ENCODE measurements at places on chromosomes 1 and 21.
A peak's percentile ranks its signal among the peaks of the same experiment; 100 is the strongest.

- no peak for DNase-seq
Measured at GRCh38 chr1:169933984-169934725, 40.5 kb upstream of the SCYL3 start.

- DNase-seq, result no peak
Measured at GRCh38 chr1:54894271-54894670, 7.3 kb upstream of the DHCR24 start.

GRCh38 chr1:153698020-153698922 is 19.8 kb downstream of the NPR1 start:
- no peak for DNase-seq

- DNase-seq, result no peak
Measured at GRCh38 chr1:89673251-89673650, 40.3 kb downstream of the LRRC8C start.

DNA sequence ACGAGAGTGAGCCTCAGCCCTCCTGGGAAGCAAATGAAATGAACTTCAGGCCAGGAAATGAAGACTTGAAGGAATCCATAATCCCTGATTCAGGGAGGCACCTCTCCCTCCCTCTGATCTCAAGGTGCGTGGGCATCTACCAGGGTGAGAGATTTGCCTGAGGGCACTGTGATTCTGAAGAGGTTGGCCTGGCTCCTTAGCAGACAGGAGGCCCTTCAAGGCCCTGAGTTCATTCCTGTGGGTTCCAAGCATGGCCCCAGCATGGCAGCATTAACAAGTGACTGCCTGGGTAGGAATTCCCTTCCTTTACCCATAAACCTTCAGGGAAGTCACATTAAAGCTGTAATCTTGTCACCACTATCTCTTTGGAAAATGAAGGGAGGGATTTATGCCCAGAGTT is 29.8 kb upstream of the IFNGR2 start:
- DNase-seq, result no peak

GRCh38 chr21:42017022-42017421 is 6.9 kb upstream of the ZBTB21 start:
- no peak for DNase-seq

DNA sequence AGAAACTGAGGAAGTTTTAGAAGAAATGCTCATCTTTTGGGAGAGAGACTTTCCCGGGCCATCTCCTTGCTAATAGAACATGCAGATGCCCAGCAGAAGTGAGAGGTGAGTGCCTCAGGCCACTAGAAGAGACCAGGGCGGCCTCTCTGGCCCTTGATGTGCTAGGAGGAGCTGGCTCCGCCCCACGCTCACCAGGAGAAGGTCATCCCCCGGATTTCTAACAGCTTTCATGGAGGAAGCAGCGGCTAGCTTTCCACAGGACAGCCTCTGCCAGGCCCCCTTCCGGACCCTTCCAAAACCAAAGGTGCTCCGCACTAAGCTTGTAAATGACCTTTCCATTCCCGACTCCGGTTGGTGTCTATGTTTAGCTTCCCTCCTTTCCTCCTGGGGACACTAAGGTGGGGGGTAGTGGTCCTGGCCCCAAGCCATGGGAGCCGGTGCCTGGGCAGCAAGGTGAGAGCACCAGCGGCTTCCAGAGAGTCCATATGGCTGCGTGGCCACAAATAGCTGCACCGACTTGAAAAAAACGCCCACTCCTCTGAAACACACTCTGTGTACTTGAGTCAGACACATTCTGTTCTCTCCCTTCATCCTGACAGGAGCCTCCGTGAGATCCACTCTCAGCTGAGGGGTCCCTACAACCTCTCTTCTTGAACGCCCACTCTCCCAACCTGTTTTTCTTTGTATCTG is 249.9 kb downstream of the TNR start:
- DNase-seq, result no peak

DNA sequence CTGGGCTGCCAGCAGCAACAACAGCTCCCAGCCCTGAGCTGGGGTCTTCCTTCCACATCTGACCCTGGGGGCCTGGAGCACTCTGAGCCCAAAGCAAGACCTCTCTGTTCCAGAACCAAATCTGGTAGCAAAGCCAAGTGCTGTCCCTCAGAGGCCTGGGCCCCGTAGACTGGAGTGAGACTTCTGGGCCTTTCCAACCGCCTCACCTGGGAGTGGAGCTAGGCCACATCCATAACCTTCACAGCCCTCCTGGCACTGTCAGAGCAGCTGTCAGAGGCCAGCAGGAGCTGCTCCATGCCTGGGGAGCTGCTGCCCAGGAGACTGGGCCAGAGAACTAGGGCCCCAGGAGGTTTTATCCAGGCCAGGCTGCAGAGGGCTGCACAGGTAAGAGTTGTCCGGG is 15.4 kb upstream of the SLC5A9 start:
- DNase-seq, result no peak

DNA sequence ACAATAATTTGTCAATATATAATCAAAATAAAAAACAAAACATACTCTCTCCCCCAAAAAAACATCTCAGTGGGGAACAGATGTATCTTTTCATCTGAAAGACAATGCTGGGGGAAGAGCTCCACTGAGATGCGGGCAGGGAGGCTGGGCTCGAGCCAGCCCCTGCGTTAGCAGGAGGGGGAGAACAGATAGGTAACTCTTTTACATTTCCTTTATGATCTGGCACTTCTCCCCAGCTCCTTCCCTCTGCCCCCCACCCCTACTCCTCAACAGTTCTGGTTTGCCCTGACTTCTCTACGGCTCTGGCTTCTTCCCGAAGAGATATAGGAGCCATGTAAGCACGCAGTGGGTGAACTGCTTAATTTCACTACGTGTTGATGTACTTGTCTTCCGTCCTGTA is 12.4 kb downstream of the LEPR start:
- no peak for DNase-seq

DNA sequence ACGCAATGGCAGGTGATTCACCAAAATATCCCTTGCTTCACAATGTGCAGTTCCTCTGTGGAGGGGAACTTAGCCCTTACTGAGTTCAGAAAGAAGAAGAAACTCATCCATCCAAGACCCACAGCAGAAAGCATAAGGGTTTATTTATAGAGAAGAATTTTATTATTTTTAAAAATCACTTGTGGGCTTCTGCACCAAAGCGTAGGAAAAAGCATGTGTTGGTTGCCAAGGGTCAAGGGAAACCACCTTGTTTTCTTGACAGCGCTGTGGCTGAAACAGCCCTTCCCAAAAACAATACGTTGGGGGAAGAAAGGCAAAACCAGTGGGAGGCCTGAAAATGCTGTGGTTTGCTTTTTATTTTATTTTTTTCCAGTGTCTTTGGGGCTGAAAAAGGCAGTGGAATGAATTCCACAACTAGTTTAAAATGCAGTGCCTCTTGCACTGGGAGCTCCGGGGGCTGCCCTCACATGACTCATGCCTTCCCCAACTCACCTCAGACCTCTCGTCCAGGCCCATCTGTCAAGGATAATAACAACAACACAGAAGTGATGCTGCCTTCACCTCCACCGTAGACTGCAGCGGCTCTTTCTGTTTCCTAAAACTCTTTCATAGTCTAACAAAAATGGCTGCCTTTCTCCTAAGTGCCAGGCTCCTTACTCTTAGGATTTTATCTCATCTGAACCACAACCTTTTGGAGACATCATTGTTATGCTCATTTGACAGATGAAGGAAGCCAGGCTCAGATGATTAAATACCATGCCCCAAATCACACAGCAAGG is 224.2 kb upstream of the JUN start:
- peak; percentile 63 for DNase-seq

DNA sequence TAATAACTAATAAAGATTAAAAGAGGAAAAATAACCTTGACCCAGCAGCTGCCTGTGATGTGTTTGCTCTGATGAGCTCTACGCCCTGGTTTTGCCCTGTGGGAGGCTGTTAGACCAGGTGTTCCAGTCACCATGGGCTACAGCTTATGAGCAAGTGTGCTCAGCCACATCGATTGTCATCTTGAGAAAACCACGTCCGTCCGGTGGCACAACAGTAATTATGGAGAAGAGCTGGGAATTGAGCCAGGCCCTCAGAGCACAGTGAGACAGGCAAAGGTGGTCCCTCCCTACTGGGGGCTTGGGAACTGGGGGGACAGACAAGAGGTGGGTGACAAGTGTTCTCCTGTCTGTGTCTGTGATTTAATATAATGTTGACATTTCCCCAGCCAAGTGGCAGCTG is 420.5 kb downstream of the MATN1 start:
- no peak for DNase-seq

- DNase-seq, result no peak
Measured at GRCh38 chr1:82299656-82300055, 498.9 kb downstream of the ADGRL2 start.

DNA sequence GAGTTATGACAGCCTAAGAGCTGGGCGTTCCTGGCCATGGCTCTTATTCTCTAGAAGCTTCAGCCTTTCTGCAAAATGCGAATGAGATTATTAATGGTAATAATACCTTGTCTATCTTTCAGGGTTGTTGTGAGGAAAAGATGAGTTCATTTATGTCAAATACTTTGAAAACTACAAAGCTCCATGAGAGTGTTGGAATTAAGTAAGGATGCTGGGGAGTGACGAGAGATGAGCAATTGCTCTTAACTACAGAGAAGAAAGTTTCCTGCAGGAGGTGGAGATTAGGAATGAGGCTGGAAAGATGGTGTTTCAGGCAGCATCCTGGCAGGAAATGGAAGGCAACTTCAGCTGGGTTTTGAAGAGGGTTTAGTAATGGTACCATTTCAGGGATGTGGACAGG is 124.2 kb downstream of the CACNA1E start:
- no peak for DNase-seq

DNA sequence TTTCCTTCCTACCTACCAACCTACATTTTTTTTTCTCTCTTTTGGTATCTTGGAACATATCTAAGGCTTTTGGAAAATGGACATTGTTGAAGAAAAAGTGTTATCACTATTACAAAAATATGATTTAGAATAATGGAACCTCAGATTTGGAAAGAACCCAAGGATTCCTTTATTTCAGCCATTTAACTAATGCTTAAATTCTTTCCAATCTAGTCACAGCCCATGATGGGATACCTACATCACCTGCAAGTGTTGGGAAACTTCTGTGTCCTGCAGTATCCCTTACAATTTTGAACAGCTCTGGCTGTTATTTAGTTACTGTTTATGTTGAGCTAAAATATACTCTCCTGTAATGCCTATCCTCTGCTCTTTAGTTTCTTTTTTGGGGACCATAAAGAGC is 22.3 kb upstream of the APOBEC4 start:
- no peak for DNase-seq

DNA sequence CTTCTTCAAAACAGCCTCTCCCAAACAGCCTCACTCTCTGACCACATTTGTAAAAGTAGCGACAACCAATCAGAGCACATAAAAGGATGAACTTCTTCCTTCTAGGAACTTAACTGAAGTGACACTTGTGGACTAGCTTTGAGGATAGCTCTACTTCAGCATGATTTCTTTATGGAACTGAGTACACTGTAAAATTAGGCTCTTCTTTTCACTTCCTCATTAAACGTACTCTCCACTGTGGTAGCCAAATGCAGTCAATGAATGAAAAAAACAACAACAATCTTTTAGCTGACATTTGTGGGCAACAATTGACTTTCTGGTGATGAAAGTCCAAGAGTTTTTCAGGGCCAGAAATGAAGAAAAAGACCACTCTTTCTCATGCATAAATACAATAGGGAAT is 9.6 kb downstream of the LRRC53 start:
- no peak for DNase-seq

- DNase-seq, result no peak
Measured at GRCh38 chr1:3009021-3009420, 12.2 kb upstream of the ACTRT2 start.

- DNase-seq, result no peak
Measured at GRCh38 chr1:87170931-87171598, 157.6 kb upstream of the LMO4 start.

- DNase-seq, result no peak
Measured at GRCh38 chr1:185498207-185498606, 181.2 kb upstream of the IVNS1ABP start.

DNA sequence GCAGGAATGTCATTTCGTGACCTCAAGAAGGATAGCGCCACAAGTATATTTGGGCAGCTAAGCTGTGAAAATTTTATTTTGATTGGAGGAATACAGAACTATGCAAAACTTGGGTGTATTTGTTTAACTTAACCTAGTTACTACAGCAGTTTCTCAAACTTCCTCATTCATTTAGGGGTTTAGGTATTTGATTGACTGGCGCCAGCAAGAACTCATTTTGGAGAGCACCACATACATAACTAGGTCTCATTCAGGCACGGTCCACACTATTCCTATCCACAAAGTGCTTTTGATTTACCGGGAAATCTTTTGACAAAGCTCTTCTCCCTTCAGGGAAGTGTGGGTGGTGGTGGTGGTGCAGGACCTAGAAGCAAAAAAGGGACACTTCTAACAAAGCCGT is 155.1 kb upstream of the NRIP1 start:
- DNase-seq, result no peak

DNA sequence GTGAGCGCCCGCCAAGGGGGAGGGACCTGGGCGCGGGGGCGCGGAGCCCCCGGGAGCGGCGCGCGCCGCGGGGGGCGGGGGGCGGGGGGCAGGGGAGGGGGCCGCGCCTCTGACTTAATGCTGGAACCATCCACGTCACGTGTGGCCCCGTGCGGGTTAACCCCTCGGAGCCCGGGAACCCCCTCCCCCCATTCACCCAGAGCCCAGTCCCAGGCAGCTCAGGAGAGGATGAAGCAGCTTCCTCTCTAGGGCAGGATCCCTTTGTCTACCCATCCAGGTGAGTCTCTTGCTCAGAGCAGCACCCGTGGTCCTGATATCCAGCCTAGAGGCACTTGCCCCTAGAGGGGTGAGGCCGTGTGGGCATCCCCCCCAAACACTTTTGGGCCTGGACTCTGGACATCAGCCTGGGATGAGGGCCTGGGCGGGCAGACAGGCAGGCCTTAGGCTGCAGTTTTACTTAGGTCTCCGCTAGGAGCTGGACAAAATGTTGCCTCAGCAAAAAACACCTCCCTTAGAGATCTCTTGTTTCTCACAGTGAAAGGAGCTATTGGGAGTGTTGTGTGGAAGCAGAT is at the start of gene ALX3:
ALX3 (minus strand) TSS at position 2 of the 572 bp plus-strand sequence. CDS start 60 bp downstream, outside the sequence.
- no peak for DNase-seq

DNA sequence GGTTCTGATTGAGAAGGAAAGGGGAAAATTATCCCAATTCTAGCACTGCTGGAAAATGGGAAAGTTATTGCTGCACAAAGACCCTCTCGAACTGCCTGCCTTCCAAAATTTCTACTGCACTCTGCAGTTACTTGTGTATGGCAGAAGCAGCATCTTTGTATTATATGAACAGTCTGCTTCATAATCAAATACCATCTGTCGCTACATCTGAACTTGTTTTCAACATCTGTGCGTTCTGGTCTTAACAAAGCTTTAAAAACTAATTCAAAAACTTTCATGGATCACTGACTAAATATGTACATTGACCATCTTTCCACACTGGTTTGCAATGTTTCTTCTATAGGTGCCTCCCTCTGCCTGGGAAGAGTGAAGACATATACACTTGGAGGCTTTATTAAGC is 79.2 kb downstream of the PROX1 start:
- DNase-seq, result no peak

GRCh38 chr21:37711286-37711829 is 204.9 kb downstream of the KCNJ6 start:
- DNase-seq, result no peak

- DNase-seq, result no peak
Measured at GRCh38 chr1:225769687-225770086, 7.9 kb upstream of the SRP9 start.

- no peak for DNase-seq
Measured at GRCh38 chr1:226700861-226701260, 38.2 kb downstream of the ITPKB start.

- DNase-seq, result no peak
Measured at GRCh38 chr1:1437904-1438376, 2.5 kb downstream of the VWA1 start.

- no peak for DNase-seq
Measured at GRCh38 chr1:173453982-173454381, 23.2 kb upstream of the PRDX6 start.

GRCh38 chr1:66265268-66265667 is 268.7 kb upstream of the SGIP1 start:
- DNase-seq, result no peak
